ENCODE measurements at places on chromosomes 1 and 21. TPM values are rescaled to one million over a fixed set of nuclear protein-coding genes. Genes with fewer than 3 reads are reported as not detected.
A peak's percentile ranks its signal among the peaks of the same experiment; 100 is the strongest.

- peak; percentile 60 for DNase-seq
Measured at GRCh38 chr1:2255420-2256369, 27.6 kb downstream of the SKI start.

Gene GUCA2B
- 969 TPM for polyA plus RNA-seq

Gene DCST1
- not detected for polyA plus RNA-seq

DNA sequence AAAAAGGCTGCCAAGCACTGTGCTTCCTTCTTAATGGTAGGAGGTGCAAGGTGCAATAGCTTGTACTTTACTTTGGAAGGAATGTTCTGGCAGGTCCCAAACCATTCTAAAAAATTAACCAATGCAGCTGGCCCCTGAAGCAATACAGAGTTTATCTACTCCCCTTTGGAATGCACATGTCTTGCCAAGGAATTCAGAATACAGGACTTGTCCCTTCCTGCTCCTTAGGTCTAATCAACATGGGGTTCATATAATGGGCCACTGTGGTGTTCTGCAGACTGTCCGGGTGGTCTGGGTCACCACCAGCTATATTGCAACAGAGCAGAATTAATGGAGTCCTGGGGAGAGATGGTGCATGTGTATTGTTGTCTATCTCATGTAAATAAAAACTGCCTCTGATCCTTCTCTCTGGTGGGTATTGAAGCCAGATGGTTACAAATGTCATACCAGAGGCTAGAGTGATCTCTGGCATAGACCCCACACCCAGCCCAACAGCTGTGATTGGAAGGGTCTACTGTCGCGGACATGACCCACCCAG is 112.8 kb downstream of the RIPK4 start:
- DNase-seq = no peak

Gene GFI1
- polyA plus RNA-seq = 2.7 TPM

Gene C1orf167
- 1.3 TPM for polyA plus RNA-seq

- peak; percentile 53 for DNase-seq
Measured at GRCh38 chr1:9452516-9453140, 86.6 kb upstream of the SLC25A33 start.

GRCh38 chr1:166882893-166883292 is 6.8 kb upstream of the TADA1 start:
- no peak for DNase-seq

- DNase-seq = peak; percentile 25
Measured at GRCh38 chr1:205512059-205513045, 7.9 kb downstream of the CDK18 start.

GRCh38 chr21:14615359-14615974 is 69.4 kb upstream of the SAMSN1 start:
- no peak for DNase-seq

Gene UQCRHL
- 3.5 TPM for polyA plus RNA-seq

Gene WNT4
- polyA plus RNA-seq = 1.3 TPM

- no peak for DNase-seq
Measured at GRCh38 chr1:151377150-151377884, 4.8 kb upstream of the SELENBP1 start.

DNA sequence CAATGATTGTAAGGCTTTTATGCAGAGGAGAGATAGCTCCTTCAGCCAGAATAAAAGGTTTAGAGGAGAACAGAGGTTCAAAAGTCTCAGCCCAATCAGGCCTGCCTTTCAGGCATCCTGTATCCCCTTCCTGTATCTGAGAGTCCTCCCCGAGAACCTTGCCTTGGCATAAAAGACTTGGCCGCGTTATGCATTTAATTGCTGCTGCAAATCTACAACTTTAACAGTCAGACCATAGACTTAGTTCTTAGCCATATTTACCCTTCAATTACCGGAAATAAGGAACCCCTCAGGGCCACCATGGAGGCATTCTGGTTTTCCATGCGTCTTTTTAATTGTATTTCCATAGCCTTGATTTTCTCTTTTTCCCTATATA is 18.3 kb upstream of the HYI start:
- DNase-seq = no peak

- DNase-seq = no peak
Measured at GRCh38 chr1:98963064-98963758, 41.5 kb downstream of the PLPPR5 start.

DNA sequence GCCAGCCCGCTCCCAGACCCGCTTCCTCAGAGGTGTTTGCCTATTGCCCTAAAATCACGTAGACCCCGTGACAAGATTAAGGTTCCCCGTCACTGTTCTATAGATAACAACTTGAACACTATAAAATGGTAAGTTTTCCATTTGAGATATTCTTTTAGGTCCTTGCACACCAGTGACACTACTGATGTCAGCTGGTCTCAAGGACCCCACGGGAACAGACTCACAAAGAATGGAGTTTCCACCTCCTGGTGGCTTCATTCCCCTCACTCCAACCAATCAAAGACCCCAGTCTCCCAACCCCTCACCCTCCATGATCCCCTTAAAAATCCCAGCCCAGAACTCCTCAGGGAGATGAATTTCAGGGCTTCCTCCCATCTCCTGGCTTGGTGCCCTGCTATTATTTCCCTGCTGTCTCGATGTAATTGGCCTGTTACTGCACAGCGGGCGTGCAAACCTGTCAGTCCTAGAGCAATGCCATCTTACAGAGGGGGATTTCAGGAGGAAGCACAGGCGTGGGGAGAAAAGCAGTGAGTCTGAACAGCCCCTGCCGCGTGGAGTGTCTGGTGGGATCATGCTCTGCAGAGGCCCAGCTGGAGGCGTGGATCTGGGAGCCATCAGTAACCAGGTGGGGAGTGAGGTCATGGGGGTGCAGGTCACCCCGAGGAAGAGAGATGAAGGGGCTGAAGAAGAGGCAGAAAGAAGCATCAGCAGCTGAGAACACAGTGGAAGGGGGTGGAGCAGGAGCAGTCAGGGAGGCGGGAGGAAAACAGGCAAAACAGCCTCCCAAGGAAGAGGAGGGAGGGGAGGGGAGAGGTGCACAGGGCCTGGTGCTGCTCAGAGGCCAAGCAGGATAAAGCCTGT is 35.1 kb upstream of the LBR start:
- DNase-seq = no peak

Gene RSPO1
- polyA plus RNA-seq = not detected

GRCh38 chr1:206826394-206826793 is 39.0 kb upstream of the IL20 start:
- DNase-seq = no peak
